Activated CD8-positive, alpha-beta memory T cell treated with anti-CD3 and anti-CD28 coated beads for 4 hours (primary cell): ENCODE measurements at places on chromosomes 4 and X.

GRCh38 chr4:3217266-3217665 is 31.7 kb upstream of the MSANTD1 start:
- no peak for DNase-seq

- no peak for DNase-seq
Measured at GRCh38 chrX:105191878-105192277, 28.6 kb downstream of the TEX13A start.

GRCh38 chrX:69031971-69032391 is 133.3 kb downstream of the PJA1 start:
- no peak for DNase-seq

DNA sequence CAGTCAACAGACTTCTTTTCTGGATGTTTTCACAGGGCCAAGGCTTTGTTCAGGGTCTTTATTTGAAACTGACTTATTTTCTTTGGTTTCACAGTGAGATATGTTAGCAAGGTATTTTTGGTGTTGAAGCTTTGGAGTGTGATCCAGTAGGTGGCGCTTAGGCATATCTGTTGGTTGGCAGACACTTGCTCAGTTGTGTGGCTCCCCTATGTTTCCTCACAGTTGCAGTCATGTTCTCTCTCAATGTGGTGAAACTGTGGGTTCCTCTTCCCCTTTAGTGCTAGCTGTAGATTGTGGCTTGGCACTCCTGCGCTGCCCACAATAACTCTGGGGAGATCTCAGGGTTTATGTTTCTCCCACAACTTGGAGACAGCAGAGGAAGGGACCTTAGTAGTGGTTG is 460.8 kb downstream of the SLITRK2 start:
- DNase-seq: no peak

DNA sequence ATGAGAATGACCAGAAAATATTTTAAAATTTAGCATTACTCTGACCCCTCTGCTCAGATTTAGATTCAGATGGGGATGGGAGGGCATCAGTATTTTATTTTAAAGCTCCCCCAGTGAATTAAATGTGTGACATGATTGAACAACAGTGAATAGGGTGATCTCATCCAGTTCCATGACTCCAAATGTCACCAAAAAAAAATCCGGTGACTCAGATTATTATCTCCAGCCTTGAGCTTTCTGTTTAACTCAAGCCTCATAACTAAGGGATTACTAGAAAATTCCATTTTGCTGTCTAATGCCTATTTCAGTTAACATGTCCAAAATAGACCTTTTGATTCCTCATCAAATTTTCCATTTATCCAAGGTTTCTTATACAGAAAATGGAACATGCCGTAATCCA is 121.8 kb upstream of the TMEM47 start:
- DNase-seq: no peak

- no peak for DNase-seq
Measured at GRCh38 chrX:13933352-13933751, 96.3 kb downstream of the GEMIN8 start.

GRCh38 chr4:83009529-83009928 is 1.1 kb downstream of the LIN54 start:
- no peak for DNase-seq

DNA sequence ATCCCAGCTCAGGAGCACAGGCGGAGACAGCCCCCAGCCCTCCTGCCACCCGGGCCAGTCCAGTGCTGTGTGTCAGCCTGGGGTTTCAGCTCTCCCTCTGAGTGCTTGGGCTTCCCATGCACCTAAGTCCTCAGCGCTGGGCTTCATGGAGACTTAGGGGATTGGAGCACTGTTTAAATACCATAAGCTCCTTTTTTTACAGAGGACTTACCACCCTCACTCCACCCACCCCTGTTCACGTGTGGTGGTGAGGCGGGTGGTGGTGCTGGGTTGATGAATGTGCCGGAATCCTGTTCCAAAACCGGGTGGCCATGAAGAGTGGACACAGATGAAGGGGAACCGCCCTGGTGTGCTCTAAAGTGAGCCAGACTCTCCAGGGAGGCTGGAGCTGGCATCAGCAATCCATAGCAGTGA is 66.9 kb downstream of the PSAPL1 start:
- no peak for DNase-seq
